ENCODE measurements at places on chromosomes 12 and 14. TPM values are rescaled to one million over a fixed set of nuclear protein-coding genes. Genes with fewer than 3 reads are reported as not detected.

DNA sequence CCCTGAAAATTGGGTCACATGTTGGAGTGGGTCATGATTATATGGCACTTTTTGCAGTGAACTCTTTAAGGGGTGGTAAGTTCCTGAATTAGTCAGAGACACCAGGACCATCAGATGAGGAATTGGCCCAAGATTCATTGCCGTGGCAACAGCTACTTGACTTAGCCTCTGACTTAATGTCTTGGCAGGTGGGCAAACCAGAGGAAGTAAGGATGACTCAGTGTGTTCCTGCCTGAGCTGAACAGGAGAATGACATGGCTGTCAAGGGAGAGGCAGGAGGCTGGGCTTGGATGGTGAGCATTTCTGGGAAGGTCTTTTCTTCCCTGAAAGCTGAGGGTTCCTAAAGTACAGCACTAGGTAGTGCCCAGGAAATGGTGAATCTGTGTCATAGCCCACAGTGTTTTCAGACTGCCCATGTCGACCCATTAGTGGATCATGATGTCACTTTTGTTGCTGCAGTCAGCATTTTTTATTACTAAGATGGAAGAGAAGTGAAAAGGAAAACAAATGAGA, 170.1 kb upstream of the PWP1 start:
- peak; percentile 65 for DNase-seq
- H3K27ac ChIP-seq: peak overlapping the region; percentile 72
- no peak overlapping the region for H3K4me3 ChIP-seq

DNA sequence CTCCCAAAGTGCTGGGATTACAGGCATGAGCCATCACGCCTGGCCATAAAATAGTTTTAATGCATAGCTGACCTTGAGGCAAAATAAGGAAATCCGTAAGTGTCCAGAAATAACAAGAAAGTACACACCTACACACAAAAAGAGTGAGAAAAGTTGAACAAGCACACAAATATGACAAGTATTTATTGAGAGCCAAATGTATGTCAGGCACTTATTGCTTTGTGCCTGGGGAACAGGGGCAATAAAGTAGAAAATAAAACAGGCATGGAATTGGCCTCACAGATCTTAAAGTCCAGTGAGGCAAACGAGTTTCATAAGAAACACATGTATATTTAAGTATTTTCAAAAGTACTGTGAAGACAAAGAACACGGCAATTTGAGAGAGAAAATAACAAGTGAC, 103.7 kb downstream of the ERGIC2 start:
- H3K27ac ChIP-seq: no peak overlapping the region
- H3K4me1 ChIP-seq: no peaks in the 10 kb centered on the region
- H3K4me3 ChIP-seq: no peak overlapping the region
- no peak for DNase-seq
- H3K36me3 ChIP-seq: peaks cover 14% of the 10 kb centered on the region

DNA sequence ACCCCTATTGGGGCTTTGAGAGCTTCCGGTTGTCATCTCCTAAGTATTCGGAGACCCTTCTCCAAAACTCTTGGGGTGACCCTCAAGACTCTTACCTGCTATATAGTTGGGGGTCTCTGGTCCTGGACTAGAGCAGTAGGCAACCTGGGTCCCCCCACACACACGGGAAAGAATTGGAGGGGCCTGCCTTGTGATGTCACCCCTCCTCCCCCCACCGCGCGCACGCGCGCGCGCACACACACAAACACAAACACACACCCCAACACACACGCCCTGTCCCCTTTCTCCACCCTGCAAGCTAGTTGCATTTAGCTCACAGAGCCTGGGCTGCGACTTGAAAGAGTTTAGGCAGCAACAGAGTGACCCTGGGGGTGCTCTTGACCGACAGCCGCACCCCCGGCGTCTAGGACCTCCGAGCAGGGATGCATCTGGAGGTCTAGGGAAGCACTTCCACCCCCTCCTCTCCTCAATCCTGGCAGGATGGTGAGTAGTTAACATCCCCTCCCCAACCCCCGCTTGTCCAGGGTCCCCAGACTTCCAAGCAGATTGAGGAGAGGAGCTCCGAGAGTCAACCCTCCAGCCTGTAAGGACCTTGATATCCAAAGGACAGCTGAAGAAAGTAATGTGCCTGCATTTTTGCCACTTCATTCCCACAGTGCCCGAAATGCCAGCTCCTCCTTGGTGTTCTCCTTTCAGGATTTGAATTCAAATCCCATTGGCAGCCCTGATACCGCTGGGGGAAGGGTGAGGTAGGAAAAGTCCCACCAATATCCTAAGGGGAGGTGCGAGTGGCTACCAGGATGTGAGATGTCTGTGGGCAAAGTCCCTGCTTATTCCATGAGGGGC, 1.4 kb upstream of the DNAJC14 start:
- peak overlapping the region; percentile 99 for H3K27ac ChIP-seq
- H3K27me3 ChIP-seq: no peaks in the 10 kb centered on the region
- peak overlapping the region; percentile 87 for H3K4me3 ChIP-seq
- DNase-seq: peak; percentile 80
- no peaks in the 10 kb centered on the region for H3K4me1 ChIP-seq

DNA sequence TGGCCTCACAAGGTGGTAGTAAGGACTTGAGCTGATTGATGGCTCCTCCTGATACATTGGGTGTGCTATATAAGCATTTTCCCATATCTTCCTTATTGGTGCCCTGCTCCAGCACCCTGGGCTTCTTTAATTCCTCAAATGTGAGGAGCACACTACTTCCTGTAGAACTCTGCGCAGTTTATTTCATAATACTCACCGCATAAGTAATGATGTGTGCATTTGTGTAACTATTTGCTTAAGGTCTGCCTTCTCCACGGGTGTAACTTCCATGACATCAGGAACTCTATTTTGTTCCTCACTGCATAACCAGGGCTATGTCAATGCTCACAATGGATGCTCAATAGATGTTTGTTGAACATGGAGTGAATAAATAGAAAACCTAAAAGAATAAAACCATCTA, 392.2 kb downstream of the SEC23A start:
- no peak overlapping the region for H3K4me3 ChIP-seq
- no peaks in the 10 kb centered on the region for H3K4me1 ChIP-seq
- no peaks in the 10 kb centered on the region for H3K27me3 ChIP-seq

Gene HSPB8
- 16.1 TPM for total RNA-seq

Measured in tibial nerve (tissue), 4 donors.